ENCODE measurements at places on chromosomes 7 and 10. TPM values are rescaled to one million over a fixed set of nuclear protein-coding genes. Genes with fewer than 3 reads are reported as not detected.

GRCh38 chr10:117945651-117946050 lies 101.1 kb downstream of the RAB11FIP2 start:
- DNase-seq: no peak

DNA sequence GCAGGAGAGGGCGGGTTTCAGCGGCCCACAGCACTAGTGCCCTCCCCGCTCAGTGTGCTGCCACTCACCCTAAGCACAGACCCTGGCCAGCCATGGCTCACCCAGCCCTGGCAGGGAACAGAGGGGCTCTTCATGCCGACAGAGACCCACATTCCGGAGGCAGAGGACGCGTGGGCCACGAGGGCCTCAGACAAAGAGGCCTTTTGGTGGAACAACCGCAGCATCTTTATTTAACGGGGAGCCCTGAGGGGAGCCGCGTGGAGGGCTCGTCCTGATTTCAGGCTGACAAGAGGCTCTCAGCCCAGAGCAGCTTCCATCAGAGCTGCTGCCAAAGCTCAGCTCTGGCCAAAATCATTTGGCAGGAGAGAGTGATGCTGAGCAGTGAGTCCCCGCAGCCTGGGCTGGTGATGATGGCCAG lies 127.8 kb downstream of the SH3PXD2A start:
- no peak for DNase-seq

- DNase-seq: no peak
Measured at GRCh38 chr7:135704698-135705097, 23.3 kb downstream of the SLC13A4 start.

GIMAP8 gene
- 4.4 TPM for total RNA-seq

DNA sequence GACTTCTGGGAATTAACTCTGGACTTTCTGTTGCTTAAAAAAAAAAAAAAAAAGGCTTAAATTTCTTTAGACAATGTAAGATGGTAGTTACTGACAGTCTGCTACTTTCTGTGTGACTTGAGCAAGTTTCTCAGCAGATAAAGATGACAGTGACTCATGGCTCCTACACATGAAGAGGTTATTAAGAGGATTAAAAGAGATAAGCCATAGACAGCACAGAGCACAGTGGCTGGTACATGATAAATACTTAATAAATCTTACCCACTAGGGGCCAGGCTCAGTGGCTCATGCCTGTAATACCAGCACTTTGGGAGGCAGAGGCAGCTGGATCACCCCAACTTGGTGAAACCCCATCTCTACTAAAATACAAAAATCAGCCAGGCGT lies 174.8 kb downstream of the JAZF1 start:
- DNase-seq: no peak

DNA sequence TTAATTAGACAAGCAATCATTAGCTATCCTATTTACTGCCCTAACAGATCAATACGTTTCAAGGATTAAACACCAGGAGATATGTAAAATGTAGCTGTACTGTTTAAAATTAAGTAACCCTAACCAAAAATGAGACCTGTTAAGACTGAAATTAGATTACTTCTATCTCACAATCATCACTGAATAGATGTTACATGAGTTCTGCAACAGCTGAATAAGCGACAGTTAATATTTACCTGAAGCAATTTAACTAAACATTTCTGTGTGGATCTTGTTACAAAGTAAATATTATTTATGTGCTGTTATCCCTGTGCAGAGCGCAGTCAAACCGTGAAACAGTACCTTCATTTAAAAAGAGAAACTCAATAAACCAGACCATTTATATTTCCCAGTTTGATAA lies 122.5 kb downstream of the RELN start:
- DNase-seq: no peak

DNA sequence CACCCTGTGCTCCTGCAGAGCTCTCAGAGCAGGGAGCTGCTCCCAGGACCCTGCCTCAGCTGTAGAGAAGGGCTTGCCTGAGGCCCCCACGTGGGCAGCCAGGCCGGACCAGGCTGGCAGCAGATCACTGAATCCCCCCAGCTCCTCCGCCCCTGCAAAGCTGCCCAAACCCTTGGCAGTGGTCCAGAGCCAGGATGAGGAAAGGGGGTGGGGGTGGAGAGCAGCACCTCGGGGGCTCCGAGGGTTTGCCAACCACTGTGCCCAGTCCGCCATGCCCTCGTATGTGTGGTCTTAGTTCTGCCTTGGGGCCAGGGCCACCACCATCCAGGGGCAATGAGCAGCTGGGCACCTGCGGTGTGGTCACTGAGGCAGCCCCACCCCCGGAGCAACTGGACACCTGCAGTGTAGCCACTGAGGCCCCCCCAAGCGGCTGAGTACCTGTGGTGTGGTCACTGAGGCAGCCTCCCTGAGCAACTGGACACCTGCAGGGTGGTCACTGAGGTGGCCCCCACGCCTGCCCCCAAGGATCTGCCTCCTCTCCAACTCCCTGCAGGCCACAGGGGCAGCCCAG lies 90.8 kb downstream of the TCERG1L start:
- no peak for DNase-seq

GRCh38 chr7:151003572-151003971 lies 12.8 kb downstream of the NOS3 start:
- DNase-seq: no peak

DNA sequence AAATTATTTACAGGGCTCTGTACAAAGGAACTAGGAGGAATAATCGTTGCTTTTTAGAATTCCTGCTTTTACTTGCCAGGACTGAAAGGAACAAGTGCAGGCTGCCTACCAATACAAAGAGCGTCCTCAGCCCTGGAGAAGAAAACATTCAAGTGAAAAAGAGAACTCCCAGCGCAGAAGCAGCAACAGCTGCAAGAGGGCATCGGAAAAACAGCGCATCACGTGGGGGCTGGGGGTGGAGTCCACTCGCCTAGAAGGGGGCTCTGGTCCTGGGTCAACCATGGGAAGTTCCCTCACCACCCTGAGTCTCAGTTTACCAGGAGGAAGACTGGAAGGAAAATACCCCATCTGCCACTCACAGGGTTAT lies 385 bp upstream of the C10orf90 start:
- no peak for DNase-seq

DNA sequence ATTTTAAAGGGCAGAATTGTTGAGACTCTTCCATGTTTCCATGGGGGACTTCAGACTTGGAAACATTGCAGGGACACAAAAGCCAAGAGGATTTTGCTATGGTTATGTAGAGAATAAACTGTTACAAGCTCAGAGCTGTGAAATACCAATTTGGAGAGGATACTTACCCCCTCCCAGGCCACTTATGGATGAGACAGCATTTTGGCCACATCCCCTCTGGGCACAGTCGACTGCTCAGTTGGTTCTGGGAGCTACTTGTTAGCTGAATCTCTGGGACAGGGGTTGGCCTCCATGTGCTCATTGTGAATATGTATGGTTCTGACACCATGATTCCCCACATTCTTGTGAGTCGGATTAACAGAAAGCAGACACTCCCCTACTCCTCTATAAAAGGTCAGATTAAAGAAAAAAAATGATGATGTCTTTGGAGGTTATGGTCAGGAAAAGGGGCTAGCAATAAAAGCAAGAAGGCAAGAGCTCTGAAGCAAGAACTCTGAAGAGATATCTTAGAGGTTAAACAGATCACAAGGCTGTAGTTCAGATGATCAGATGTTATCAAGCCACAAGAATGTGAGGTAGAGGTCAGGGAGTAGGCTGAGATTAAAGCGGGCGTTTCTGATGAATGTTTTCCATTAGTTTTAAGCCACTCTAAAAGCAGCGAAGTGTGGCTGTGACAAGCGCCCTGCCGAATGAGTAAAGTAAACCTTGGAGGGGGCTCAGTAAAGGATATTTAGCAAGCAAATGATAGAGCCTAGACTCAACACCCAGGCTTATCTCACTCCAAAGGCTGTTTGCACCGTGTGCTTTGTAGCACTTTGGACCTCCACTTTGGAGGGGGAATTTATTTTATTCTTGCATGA lies 17.2 kb downstream of the STAMBPL1 start:
- no peak for DNase-seq

- DNase-seq: no peak
Measured at GRCh38 chr7:157875230-157876179, 538.7 kb downstream of the DNAJB6 start.

PDE6C gene
- not detected for total RNA-seq

GRCh38 chr7:117123311-117123926 lies 170.1 kb downstream of the ST7 start:
- no peak for DNase-seq

- no peak for DNase-seq
Measured at GRCh38 chr10:93468461-93469213, 13.5 kb downstream of the MYOF start.

SYPL1 gene
- total RNA-seq: 22.7 TPM

GRCh38 chr7:28224675-28225074 lies 44.1 kb upstream of the JAZF1 start:
- no peak for DNase-seq

ZNF394 gene
- total RNA-seq: 8.6 TPM

PIK3CG gene
- 0.73 TPM for total RNA-seq

DNA sequence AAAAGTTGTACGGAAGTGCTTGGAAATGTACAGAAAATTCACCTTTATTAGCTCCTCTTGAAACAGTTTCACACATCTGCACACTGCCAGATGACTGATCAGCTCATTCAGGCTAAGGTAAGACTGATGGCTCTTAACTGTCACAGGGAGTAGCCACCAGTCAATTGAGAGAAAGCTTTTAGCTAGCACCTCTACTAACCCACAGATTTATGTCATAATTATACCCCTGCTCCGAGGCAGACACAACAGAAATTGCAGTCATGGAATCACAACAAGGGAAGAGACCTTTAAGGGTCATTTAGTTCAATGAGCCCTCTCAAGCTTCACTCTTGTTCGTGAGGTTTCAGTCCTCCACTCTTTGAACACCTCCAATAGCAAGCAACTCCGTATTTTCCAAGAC lies 235.4 kb downstream of the TRIL start:
- DNase-seq: no peak
